ENCODE measurements at places on chromosomes 2 and 18. TPM values are rescaled to one million over a fixed set of nuclear protein-coding genes. Genes with fewer than 3 reads are reported as not detected.

Gene YPEL5
- 54.9 TPM for total RNA-seq

Gene KCNE4
- 0.50 TPM for total RNA-seq

Gene RAB27B
- total RNA-seq, result 10.5 TPM

Gene PROKR1
- total RNA-seq, result not detected

Gene PSMA8
- total RNA-seq, result not detected

Gene ACVR1C
- not detected for total RNA-seq

Gene DNER
- total RNA-seq, result 12.2 TPM

Gene UGT1A3
- not detected for total RNA-seq

Gene TCF7L1
- 10.4 TPM for total RNA-seq

Gene COL4A4
- 2.1 TPM for total RNA-seq

Gene CCDC148
- total RNA-seq, result 0.42 TPM

Gene VWC2L
- total RNA-seq, result not detected

Gene FAM237A
- not detected for total RNA-seq

Gene LHCGR
- not detected for total RNA-seq

Gene RASGRP3
- total RNA-seq, result 1.1 TPM

Gene C1GALT1C1L
- total RNA-seq, result 2.0 TPM

Gene DNAH7
- 1.3 TPM for total RNA-seq

Gene AFF3
- not detected for total RNA-seq

Gene ZBTB14
- total RNA-seq, result 7.3 TPM

Gene ZSWIM2
- total RNA-seq, result not detected

Gene STARD6
- not detected for total RNA-seq

Gene ADCYAP1
- not detected for total RNA-seq

Gene FOXD4L1
- 0.31 TPM for total RNA-seq

Gene ZNF142
- total RNA-seq, result 17.1 TPM

Gene LYPD6
- 0.09 TPM for total RNA-seq

Gene DIS3L2
- total RNA-seq, result 13.3 TPM

Gene ANKRD29
- 16.2 TPM for total RNA-seq

Gene UPP2
- not detected for total RNA-seq

Gene HDLBP
- 277 TPM for total RNA-seq

Gene LYG2
- total RNA-seq, result not detected

Gene DLX1
- 3.2 TPM for total RNA-seq

Gene ADRA2B
- 0.09 TPM for total RNA-seq

Gene LIMS3
- total RNA-seq, result not detected

Gene NGEF
- 20.3 TPM for total RNA-seq

Gene MGAT5
- total RNA-seq, result 17.7 TPM

Gene MATN3
- total RNA-seq, result 10.6 TPM

Gene RAB12
- total RNA-seq, result 30.6 TPM

Gene HOXD8
- 5.6 TPM for total RNA-seq

Gene DSG3
- not detected for total RNA-seq

Gene ASXL3
- total RNA-seq, result not detected

Gene CDH2
- 43.1 TPM for total RNA-seq

Gene GNAL
- 6.0 TPM for total RNA-seq

Gene SATB2
- total RNA-seq, result 2.9 TPM

Gene OXER1
- total RNA-seq, result not detected

Gene MEP1B
- not detected for total RNA-seq

Gene ANTXR1
- 147 TPM for total RNA-seq

Gene ALKAL2
- not detected for total RNA-seq

Gene LCT
- total RNA-seq, result 0.05 TPM

Gene OR6B2
- not detected for total RNA-seq

Gene BOLL
- total RNA-seq, result not detected

Gene MFSD2B
- 0.62 TPM for total RNA-seq

Gene CYP27A1
- 0.14 TPM for total RNA-seq

Gene FAP
- total RNA-seq, result 0.15 TPM

Gene KYNU
- 285 TPM for total RNA-seq

Gene NTSR2
- total RNA-seq, result not detected

Gene ACMSD
- total RNA-seq, result not detected

All from A549 treated with Mapracorat at 1 μM for 4 hours (cell line).